MV-4-11 (cell line): ENCODE measurements at places on chromosomes 5 and 9.

GRCh38 chr9:95830768-95831167, 44.7 kb upstream of the ERCC6L2 start:
- DNase-seq = no peak

DNA sequence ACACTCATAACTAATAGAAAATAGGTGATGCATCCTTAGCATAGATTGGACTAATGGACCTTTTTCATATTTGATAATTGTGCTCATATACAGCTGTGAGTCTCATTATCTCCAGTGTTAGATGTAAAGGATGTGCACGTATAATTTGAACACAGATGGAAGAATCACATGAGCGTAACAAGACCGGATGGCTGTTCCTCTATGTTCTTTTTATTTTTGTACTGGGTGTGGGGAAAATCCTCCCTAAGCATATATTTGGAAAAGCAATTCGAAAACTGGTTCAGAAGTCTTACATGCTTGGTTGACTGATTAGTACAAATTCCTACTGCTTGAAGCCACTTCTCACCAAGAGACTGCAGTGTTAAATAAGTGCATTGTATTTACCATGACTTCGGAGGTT, 230.2 kb downstream of the AOPEP start:
- no peak for DNase-seq

GRCh38 chr5:23631302-23632045, 124.1 kb downstream of the PRDM9 start:
- DNase-seq = no peak

DNA sequence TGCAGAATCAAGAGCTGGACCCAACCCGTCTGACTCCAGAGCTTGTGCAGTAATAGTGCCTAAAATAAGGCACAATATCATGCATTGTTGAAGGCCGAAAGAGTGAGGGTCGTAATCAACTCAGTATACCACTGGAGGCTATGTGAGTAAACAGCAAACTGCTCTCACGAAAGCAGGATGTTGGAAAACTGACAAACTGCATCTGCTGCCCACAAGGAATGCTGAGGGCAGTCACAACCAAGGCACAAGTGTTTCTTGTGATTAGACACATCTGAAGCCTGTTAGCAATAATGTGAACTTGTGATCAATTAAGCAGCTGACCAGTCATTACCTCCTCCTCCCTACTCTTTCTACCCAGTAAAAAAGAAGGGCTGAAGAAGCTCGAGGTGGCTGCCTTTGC, 48.8 kb downstream of the TRPM3 start:
- DNase-seq = no peak

DNA sequence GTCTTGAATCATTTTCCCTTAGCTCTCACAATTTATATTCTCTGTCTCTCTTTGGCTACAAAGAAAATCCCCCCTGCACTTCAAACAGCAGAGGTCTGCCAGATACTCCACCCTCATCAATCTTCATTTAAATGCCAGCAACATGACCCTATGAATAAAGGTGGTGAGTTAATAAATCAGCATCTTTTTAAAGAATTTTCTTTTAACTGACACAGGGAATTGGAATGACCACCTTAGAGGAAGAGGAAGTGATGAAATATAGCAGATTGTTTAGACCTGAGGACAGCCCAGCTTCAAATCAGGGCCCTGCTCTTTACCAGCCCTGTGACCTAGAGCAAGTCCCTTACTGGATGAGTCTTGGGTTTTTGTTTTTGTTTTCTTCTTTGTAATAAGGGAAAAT, 223.1 kb upstream of the PAPPA start:
- DNase-seq = no peak

DNA sequence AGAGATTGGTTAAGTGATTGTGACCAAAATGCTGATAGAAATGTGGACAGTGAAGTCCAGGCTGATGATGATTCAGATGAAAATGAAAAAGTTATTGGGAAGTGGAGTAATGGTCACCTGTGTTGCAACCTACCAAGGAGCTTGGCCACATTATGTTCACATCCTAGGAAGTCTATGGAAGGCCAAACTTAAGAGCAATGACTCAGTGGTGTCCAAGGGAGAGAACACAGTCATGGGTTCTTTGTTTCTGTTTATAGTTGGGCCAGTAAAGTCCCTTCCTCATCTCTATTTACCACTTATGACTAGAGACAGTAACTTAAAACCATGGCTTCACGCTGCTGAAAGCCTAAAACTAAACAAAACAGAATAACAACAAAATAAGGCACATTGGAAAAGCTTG, 555.3 kb upstream of the DAB2 start:
- DNase-seq = no peak
